Sigmoid colon (tissue), 7 donors: ENCODE measurements at places on chromosomes 1 and 21. TPM values are rescaled to one million over a fixed set of nuclear protein-coding genes. Genes with fewer than 3 reads are reported as not detected.

- no peak for DNase-seq
Measured at GRCh38 chr1:246705368-246705767, 18.8 kb upstream of the SCCPDH start.

DNA sequence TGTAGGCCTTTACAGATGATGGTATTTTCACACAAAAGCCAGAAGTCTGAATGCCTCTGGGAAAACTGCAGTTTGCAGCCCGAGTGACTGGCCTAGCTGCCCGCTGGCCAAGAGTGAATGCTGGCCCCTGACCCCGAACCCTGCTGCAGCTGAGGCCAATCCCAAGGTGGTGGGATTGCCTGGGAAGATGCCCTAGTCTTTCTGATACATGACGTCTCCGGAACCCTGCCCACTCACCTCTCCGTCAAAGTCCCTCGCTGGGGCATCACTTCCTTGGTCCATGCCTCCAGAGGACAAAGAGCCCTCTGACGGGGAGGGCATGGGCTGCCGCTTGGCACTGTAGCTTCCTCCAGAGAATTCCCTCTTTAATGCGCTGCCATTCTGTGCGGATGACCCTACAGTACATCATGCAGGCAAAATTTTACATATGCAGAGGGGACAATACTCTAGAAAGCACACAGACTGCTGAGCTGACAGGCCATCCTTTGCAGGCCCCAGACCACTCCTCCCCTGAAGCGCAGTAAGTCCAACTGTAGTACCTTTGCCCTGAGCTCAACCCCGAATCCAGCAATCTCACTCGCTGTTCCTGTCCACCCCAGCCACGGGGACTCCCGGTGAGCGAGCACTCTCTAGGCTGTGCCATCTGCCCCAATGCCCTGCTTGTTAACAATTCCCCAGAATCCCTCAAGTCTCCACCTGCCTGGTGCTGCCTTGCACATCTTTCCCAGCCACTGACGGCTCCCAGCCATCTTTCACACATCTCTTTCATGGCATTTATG, 54.7 kb downstream of the COQ8A start:
- no peak for DNase-seq

DNA sequence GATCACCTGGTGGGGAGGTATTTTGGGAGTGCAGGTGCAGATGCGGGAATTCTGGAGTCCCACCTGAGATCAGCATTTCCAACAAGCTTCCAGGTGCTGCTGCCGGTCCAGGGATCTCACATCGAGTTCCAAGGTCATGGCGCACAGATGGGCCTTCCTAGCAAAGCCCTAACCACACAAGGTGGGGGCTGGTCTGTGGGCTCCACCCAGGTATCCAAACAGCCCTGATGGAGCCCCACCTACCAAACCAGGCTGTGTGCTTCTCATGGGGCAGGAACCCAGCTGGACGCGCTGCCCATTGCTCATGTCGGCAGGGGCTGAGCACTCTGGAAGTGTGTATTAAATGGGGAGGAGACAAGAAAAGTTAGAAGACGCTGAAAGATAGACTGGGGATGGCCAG, 35.0 kb upstream of the TMEM51 start:
- DNase-seq: no peak

GRCh38 chr1:27605796-27606707, 2.1 kb upstream of the AHDC1 start:
- DNase-seq: no peak

DNA sequence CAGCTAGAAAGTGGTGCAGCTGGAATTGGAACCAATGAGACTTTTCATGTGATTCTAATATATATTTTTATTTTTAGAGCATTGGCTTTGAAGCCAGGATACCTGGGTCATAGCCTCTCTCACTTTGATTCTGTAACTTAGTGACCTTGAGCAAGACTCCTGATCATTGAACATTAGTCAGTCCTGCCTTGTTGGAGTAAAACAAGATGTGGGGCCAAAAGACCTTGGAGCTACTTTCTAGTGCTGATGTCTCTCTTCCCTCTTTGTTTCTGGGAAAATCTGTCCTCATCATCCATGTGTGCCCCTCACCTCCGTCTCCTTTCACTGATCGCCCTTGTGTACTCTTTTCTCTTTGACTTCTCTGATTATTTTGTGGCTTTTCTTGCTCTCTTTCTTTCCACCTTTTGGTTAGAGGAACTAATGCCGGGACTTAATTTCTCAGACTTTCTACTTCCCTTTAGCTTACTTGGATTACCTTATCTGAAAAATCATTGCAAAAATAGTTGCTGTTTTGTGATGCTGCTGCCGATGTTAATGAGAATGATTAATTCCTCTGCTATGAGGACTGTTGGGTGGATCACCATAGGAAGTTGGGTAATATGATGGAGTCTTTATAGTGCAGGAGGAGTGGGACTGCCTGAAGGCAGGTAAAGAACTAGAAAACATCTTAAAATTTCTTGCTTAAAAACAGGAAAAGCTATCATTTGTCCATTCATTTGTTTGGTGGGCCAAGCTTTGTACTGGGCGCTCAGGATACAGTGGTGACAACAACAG, 72.0 kb downstream of the NOS1AP start:
- no peak for DNase-seq

DNA sequence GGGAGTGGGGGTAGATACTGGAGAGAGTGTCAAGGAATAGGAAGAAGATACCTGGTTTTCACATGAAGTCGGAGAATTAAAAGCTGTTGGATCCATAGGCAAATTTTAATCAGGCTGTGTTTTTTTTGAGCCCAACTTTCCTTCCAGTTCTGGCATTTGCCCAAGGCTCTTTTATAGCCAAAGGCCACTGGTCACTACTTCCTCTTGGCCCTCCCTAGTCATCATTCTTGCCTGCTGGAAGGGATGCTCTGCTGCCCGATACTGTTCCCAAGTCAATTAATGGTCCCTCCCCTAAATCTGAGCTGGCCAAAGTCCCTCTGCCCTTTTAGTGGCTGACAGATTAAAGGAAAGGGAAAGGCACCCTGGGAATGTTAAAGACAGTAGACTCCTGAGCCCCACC, 102.8 kb upstream of the ZNF648 start:
- DNase-seq: no peak

- no peak for DNase-seq
Measured at GRCh38 chr1:116417678-116418077, 44.6 kb downstream of the ATP1A1 start.

DNA sequence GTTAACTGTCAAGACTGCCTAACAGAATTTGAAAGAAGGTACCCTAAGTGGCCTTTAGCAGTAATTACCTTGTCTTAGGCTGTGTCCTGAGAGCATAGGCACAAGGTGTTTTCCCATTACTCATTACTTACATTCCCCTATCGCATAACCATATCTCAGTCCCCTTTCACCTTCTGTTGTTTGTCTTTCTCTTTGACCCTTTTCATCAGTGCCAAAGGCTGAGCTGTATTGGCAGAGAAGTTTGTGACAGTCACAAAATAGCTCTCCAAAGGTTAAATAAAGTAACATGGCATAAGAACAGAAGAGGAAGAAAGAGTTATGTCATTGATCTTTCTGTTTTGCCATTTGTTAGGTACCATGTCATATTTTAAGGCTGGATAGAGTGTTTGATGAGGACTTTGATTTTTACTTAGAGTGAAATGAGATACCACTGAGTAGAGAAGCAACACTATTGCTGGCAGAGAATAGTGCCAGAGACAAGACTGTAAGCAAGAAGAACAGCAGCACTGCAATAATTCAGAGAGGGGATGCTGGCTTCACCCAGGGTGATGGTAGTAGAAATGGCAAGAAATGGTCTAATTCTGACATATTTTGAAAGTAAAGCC, 497.8 kb downstream of the TTLL7 start:
- no peak for DNase-seq

DNA sequence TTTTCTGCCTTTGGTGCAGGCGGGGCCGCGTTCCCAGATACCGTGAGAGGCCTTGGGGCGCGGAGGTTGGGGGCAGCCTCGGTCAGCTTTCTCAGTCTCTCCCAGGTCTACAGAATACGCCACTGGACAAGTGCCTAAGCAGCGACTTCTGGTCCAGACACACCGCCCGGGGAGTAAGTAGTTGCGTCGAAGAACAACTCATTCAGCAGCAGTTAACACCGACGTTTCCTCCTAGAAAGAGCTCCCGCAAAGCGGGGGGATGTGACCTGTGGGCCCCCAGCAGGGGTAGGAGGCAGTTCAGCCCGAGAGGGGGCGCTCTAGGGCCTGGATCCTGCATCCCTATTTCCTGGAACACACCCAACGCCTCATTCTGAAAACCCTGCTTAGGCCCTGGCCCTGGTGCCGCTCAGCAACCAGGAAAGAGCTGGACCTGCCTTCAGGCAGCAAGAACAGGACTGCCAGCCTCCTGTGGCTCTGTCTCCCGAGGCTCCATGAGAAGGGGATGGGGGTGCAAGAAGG, 6.5 kb upstream of the BARHL2 start:
- no peak for DNase-seq

DNA sequence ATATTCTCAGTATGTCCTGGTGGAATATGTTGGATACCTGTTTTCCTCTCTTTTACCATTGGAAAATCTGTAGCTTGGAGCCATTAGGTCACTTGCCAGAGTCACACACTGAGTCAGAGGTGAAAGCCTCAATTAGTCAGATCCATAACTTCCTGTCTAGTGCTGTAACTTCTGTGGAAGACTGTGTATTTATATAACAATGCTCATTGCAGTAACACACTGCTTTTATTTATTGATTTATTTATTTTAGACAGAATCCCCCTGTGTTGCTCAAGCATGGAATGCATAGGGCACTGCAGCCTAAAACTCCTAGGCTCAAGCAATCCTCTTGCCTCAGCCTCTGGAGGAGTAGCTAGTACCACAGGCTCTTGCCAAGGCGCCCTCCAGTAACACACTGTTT, 1.3 kb upstream of the DOCK7 start:
- no peak for DNase-seq

DNA sequence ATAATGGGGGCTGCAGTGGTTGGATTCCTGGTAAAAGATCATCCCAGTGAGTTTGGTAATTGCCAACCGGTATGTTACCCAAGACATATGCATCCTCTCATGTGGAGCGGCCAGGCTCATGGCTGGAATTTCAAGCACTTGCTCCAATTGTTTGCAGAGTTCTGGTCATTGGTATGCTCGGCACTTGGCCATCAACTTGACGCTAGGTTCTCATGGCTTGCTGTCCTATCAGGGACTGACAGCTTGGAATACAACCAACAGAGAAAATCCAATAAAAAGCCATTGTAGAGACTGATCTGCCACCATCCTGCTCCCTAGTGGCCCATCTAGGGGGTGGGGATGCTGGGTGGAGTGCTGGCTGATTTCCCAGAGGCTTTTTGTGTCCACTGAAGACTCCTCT, 120.9 kb downstream of the EDEM3 start:
- DNase-seq: no peak

- DNase-seq: no peak
Measured at GRCh38 chr1:92188436-92189255, 29.1 kb upstream of the C1orf146 start.

DNA sequence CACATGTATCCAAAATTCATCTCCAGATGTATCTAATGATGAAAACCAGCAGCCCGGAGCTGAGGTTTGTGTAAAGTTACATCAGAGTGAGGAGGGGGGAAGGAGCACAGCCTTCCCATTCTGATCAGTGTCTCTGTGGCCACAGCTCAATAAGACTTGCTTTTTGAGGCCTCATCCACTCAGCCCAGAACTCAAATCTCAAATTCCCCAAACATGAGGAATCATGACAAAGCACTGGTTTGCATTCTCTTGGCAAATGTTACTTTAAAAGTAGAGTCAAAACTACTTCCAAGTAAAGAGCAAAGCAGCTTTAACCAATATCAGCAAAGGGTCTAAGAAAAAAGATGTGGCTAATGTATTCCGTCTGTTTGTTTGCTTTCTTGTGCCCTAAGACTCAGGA, 30.9 kb downstream of the CCN1 start:
- DNase-seq: no peak

DNA sequence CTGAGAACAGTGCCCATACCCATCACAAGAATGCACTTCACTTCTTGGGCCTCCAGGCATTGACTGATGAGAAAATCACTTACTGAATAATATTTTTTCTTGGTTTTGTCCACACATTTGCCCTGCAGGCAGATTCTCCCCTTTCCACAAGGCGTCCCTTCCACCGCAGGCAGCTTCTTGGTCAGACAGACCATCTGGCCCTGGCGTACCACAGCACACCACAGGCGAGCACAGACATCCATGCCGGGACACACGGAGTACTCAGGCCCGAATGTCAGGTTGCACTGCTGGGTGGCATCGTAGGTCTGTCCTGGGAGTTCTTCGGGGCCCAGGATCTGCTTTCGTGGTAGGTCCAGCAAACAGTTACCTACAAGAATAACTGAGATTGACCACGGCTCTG, 32.5 kb downstream of the ADAMTS5 start:
- DNase-seq: no peak

- no peak for DNase-seq
Measured at GRCh38 chr1:224188286-224188685, 5.2 kb downstream of the DEGS1 start.

DNA sequence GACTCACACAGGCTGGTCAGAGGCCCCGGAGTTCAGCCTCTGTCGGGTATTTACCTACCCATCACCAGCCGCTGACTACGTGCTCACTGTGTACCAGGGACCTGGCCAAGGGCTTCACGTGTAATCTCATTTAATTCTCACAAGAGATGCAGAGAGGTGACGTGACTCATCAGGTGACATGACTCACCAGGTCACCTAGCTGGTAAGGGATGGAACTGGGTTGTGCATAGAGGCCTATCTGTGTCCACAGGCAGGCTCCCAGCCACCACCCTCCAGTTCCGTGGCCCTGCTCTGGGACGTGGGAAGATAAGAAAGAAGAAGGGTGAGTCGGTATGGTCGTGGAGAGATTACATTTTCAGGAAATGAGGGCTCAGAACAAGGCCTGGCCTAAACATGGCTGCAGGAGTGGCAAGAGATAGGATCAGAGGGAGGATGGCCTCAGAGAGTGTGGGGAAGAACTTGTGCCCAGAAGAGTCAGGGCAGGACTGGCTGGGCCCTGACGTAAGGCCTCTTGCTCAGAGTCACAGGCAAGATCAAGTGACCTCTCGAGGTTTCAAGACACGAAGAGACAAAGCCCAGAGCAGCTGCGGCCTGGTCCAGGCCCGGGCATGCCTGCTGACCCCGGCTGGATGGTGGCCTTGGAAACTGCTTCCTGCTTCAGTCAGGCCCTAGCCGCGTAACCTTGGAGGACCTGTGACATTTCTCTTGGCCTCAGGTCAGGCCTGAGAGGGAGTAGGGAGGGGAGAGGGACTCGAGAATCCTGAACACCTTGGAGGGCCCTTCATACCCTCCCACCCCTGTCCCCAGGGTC, 52.7 kb upstream of the WASF2 start:
- DNase-seq: peak; percentile 84

DNA sequence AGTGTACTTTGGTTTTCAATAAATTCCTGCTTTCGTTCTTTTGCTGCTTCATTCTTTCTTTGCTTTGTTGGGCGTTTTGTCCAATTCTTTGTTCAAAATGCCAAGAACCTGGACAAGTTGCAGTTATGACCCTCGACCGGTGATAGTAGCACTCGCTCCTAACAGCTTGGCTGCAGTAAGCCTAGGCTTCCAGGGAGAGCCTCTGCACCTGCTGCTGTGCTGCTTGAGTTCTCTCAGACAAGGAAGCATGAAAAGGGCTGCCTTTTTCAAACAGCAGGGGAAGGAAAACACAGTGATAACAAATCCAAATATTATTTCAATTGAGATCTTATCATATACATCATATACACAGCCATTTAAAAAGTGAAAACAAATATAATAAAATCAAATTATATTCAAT, 12.8 kb upstream of the RIPK4 start:
- DNase-seq: no peak

The MCOLN2 gene
- 6.0 TPM for polyA plus RNA-seq

The IGSF9 gene
- polyA plus RNA-seq: 6.9 TPM

The GBP7 gene
- polyA plus RNA-seq: not detected

The GNG4 gene
- polyA plus RNA-seq: 10.8 TPM

The KCNJ9 gene
- not detected for polyA plus RNA-seq

The TSPAN1 gene
- polyA plus RNA-seq: 300 TPM

The LCE3D gene
- polyA plus RNA-seq: not detected

The CLIC6 gene
- polyA plus RNA-seq: 1.4 TPM

The SLC9C2 gene
- not detected for polyA plus RNA-seq
